NCI-H187 (cell line): ENCODE measurements at places on chromosomes 13 and 19.

DNA sequence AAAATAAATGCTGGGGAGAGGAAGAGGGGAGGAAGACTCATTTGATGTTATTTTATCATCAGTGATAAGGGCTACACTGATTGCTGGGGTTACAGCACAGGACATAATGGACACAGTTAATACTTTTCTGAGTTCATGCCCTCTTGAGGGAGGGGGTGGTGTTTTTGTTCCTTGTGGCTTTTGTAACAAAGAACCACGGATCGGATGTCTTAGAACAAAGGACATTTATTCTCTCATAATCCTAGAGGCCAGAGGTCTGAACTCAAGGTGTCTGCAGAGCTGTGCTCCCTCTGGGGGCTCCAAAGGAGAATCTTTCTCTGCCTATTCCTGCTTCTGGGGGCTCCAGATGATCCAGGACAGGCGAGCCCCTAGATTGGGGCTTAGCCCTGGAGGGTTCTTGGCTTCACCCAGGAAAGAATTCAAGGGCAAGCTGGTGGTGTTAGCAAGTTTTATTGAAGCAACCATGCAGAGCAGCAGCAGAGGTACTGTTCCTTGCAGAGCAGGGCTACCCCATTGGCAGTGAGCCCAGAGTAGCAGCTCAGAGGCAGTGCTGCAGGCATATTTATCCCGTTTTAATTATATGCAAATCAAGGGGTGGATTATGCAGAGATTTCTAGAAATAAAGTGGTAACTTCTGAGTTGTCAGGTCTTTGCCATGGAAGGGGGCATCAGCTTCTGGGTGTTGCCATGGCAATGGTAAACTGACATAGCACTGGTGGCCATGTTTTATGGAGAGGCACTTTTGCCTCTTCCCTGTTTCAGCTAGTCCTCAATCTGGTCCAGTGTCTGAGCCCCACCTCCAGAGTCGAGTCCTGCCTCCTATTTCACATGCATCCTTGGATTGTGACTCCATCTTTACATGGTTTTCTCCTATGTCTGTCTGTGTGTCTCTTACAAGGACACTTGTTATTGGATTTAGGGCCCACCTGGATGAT lies 18.0 kb downstream of the VAV1 start:
- DNase-seq, result no peak

GRCh38 chr19:49790866-49791265 lies 22.2 kb downstream of the FUZ start:
- DNase-seq, result no peak

DNA sequence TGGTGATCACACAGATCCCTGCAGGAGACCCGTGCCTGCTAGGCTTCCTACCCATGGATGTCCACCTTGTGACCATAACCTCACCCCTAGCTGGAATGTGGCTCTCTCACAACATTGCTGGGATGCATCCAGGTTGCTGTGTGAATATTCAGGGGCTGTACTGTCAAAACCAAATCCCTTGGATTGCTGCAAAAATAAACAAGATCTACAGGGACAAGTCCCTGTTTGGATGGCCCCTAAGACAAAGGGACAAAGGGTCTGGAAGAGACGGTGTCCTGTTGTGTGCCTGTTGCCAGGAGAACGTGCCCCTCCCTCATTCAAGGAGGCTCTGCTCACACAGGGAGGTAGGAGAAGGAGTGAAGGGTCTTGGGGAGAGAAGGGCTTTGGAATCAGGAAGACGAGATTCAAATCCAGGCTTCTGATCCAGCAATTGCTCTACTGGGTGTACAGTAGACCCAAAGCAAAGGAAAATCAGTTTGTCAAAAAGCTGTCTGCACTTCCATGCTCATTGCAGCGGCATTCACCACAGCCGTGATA lies 89.2 kb upstream of the WASF3 start:
- DNase-seq, result no peak

DNA sequence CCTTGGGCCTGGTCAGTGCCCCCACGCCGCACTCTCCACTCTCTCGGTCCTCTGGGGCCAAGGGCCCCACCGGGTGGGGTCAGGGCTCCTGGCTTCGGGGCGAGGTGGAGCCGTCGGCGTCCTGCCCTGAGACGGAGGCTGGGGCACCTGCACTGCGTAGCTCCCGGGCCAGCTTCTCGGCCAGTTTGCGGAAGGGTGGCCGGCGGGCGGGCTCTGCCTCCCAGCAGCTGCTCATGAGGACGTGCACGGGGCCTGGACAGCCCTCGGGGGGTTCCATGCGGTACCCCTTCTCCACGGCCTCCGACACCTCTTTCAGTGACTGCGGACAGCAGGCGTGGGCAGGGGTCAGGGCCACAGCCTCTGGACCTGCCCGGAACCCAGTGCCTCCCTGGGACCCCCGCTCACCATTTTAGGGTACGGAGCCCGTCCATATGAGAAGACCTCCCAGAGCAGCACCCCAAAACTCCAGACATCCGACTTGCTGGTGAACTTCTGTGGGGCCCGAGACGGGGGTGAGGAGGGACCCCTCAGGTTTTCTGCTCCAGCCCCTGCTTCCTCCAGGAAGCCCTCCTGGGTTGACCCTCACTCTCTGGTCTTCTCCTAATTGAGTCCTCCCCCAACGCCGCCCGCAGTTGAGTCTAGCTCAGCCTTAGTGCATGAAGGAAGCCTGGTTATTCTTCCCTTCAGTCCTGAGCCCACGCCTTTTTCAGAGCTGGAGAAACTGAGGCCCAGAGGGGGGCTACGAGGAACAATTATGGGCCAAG lies 6.3 kb upstream of the RAX2 start:
- DNase-seq, result no peak

- DNase-seq, result peak; percentile 65
These were observed at the start of gene FDX2 for GRCh38 chr19:10315335-10316214. Gene FDX2, minus strand, starts transcription at chr19:10316015. Its CDS starts 19 bp downstream, at chr19:10315996.

DNA sequence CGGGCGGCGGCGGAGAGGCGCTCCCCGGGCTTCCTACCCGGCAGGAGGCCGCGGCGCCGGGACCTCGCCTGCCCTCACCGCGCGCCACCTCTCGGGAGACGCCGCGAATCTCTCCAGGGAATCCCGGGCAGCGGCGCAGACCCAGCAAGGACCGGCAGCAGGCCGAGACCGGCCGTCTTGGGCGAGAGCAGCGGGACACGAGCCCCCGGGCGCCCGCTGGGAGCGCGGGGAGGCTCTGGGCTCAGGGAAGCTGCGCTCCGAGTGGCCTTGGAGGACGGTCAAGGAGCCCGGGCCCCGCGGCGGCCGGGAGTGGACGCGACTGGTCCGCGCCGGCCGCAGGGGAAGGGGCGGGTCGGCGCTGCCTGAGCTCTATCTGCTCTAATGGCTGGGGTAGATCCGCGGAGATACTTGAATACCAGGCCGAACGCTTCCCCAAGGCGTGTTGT lies 14.7 kb downstream of the CDX2 start:
- no peak for DNase-seq

- no peak for DNase-seq
These were observed 10.8 kb upstream of the MISP start for GRCh38 chr19:739998-740715.

DNA sequence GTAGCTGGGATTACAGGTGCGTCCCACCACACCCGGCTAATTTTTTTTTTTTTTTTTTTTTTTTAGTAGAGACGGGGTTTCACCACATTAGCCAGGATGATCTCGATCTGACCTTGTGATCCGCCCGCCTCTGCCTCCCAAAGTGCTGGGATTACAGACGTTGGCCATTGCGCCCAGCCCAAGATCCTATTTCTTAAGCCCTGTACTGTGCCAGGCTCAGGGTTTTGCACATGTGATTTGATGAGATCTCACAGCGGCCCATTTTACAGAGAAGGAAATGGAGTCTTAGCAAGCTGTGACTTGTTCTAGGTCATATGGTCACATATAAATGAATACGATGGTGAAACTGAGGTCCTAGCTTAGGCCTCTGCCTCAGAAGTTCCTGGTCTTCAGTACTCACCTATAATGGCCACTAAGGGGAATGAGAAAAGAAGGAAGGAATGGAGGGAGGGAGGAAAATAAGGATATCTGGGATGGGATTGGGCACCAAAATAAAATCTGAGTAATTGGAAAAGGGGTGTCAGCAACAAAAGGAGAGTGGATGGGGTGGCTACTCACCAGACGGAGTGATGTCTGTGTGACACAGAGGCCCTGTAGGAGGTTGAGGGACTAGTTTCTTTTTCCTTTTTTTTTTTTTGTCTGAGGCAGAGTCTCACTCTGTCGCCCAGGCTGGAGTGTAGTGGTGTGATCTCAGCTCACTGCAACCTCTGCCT lies 1.3 kb downstream of the OSCAR start:
- DNase-seq, result no peak

- no peak for DNase-seq
These were observed 25.7 kb upstream of the IGFL4 start for GRCh38 chr19:46066471-46066870.

DNA sequence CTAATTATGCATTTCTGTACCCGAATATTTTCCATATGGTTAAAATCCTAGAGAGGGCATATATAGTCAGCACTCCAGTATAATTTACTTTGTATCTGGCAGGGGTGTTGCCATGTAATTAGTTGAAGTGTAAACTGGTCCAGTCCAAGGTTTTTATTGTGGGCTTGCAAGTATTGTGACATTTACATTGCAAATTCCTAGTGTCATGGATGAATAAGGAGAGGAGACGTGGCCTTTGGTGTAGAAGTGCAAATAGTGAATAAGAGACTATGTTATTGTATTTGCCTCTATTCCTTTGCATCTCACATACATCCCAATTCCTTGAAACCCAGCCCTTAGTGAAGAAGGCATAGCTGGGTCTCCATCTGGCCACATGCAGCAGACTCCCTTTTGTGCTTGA lies 330.6 kb downstream of the ATP8A2 start:
- DNase-seq, result no peak

DNA sequence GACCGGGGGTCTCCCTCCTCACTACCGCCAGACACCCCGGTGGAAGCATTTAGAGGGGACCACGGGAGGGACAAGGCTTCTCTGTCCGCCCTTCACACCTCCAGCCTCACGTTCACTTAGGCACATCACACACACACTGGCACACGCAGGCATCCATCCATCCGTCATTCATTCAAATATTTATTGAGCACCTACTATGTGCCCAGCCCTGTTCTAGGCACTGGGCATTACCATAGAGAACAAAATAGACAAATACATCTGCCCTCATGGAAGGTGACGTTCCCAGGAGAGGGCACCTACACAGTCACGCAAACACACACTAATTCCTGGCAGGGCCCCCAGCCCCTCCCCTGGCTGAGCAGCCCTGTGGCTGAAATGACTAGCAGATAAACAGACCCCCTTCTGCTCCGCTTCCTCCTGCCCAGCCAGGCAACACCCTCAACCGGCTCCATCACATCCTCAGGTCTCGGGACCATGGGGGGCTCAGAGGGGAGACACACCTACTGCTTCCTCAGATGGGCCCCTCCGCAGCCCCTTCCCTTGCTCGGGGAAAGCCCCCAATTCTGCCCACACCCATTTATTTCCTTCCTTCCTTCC lies 3.7 kb upstream of the NOP53 start:
- no peak for DNase-seq

DNA sequence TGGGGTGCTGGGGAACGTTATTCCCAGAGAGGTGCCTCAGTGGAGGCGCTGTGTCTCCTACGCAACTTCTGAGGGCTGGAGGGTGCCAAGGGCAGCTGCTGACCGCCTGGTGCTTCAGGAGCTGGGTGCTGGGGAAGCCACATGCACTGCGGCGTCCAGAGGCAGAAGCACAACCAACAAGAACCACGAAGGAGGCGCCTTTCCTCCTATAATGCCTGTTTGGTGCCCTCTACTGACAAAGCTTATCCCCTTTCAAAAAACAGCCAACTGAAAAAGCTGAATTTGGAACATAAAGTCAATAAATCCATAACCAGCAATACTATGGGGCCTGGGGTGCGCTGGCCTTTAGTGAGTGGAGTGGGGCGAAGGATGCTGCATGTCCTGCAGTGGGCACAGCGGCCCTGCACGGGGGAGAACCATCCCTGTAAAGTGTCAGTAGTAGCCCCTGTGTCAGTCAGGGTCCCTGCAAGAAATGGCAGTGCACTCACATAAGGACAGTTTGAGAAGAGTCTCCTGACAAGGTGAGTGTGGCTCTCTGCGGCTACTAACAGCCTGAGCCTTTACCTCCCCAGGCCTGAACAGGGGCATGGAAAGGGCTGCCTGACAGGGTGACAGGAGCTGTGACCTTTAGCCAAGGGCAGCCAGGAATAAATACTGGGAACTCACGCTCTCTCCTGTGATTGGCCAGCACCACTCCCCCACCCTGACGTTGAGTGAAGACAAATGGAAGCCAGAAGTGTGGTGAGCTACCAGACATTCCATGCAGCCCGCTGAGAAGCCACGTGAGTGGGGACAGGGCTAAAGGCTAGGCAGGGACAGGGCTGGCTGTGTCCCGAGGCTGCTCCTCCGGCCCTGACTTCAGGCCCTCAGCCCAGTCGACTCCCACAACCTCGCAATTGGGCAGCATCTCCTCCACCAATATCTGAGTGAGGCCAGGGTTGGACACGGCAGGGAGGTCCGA lies 4.5 kb upstream of the B3GNT8 start:
- DNase-seq, result no peak

DNA sequence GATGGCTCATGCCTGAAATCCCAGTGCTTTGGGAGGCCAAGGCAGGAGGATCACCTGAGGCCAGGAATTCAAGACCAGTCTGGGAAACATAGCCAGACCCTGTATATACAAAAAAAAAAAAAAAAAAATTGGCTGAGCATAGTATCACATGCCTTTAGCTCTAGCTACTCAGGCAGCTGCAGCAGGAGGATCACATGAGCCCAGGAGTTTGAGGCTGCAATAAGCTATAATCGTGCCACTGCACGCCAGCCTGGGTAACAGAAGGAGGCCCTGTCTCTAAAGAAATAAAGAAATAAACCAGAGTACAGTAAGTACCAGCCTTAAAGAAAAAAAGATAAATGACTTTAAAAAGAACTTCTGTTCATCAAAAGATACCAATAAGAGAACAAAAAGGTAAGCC lies 52.9 kb downstream of the FAM124A start:
- DNase-seq, result no peak

- peak; percentile 33 for DNase-seq
These were observed 15.3 kb downstream of the CDX2 start for GRCh38 chr13:27953676-27954405.

DNA sequence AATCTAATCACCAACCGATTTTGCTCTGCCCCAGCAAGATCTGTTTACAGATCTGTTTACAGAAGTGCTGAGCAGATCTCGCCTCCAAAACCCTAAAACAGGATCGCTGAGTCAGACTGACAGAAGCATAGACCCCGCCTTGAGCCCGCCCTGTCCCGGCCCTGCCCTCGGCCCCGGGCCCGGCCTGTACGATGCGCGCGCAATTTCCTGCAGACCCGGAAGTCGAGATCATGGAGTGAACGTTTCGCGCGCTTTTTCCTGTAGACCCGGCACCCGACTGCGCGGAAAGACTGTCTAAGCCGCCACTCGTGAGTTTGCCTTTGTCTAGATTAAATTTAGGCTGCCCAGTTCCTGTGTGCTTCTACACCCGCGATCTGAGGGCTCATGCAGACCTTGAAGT lies at the start of gene ZNF534:
Gene ZNF534, plus strand, starts transcription at position 212 of the 400 bp plus-strand sequence. CDS start 2,327 bp downstream, outside the sequence.
- DNase-seq, result no peak

- DNase-seq, result no peak
These were observed 3.5 kb upstream of the ZNF577 start for GRCh38 chr19:51891193-51891747.

GRCh38 chr19:12843999-12844732 lies 5.9 kb downstream of the MAST1 start:
- no peak for DNase-seq

- no peak for DNase-seq
These were observed 17.3 kb downstream of the ZNF229 start for GRCh38 chr19:44430956-44431355.
